Iris pigment epithelial cell (primary cell): ENCODE measurements at places on chromosomes 12 and 14.

- no peak for DNase-seq
Observed at GRCh38 chr14:71454513-71455332, 477.5 kb upstream of the RGS6 start.

DNA sequence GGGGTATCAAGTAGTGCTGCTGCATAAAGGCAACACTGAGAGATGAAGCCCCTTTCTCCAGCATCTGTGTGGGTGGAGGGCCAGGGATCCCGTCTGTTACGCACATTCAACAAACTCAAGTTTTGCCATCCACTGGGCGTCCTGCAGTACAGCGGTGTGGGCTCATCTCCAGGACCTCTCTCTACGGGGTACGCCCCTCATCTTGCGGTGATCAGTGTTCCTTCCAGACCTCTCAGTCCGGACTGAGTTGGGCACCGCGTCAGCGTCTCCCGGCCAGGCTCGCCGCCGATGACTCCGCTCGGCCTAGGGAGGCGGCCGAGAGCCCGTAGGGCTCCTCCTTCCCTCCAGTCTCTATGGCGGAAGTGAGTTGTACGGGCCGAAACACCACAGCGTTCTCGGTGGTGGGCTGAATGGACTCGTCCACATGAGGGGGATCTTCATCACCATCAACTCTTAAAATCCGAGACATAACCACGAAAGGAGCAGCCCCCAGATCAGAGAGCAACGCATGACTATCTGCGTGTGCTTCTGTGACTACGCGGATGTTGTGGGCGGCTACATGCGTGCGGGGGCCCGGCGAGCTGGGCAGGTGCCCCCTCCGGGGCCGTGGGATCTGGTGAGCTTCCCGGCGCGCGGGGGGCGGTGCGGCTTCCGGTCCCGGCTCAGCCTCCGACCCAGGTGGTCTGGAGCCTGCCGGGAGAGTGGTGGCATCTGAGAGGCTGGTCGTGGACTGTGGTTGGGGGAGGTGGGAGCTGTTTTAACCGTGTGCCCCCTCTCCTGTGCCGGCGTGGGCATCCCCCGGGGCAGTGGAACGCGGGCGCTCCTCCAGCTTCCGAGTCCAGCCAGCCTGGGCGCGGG lies at the start of gene ATG101:
ATG101 (plus strand) TSS at position 652 of the 858 bp plus-strand sequence. CDS start 3,673 bp downstream, outside the sequence.
- DNase-seq: peak; percentile 97

GRCh38 chr14:71647086-71647784 lies 285.0 kb upstream of the RGS6 start:
- DNase-seq: peak; percentile 37

DNA sequence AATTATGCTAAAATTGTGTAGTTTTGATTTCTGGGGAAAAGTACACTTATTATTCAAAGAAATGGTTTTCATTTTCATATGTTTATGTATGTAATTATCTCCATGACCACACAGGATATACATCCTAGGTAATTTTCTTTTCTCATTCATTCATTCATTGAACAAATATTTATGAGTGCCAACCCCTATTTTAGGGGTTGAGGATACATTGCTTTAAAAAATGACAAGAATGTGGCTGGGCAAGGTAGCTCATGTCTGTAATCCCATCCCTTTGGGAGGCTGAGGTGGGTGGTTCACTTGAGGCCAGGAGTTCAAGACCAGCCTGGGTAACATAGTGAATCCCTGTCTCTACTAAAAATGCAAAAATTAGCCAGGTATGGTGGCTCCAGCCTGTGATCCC lies 40.9 kb downstream of the SGPP1 start:
- no peak for DNase-seq

DNA sequence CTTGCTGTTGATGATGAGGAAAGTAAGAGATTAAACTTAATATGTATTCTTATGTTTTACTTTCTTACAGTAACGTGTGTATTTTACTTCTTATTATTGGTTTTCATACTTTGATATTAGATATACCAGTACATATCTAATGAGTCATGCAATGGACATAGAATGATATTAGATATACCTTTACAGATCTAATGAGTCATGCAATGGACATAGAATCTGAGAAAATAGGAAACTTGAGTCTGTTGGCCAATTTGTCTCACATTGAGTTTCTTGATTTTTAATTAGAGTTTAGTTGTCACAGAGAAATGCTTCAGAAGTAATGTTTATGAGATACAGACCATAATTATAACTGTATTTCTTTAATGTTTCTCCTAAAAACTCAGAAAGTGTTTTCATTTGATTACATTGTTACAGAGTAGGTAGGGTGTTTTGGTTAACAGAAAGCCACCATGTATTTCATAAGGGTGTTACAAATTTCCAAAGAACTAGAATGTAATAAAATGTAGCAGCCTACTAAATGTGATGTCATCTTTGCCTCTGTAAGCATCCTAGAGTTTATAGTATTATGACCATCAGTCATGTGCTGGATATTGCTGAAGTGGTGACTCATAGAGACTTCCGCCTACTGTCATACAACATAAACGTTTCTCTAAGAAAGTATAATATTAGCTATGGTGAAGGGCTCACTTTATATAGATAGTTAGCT lies 3.0 kb downstream of the GAS2L3 start:
- DNase-seq: peak; percentile 93

DNA sequence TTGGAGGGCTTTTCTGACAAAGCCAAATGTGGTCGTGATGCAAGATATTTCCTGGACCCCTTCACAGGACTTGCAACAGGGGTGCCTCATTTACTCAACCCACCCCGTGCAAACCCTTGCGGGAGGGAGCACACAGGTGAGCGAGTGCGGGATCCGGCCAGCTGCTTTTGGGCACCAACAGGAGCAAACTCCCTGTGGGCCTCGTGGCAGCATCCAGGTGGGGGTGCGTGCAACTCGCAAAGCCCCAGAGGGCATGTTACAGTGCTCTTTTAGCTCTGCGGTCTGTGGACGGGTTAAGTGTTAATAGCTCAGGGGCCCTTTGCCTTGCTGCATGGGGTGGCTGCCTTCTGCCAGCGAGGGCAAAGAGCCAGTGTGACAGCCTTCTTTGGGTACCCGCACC lies 707.6 kb upstream of the MDGA2 start:
- DNase-seq: no peak

GRCh38 chr12:68565391-68565903 lies 45.3 kb upstream of the RAP1B start:
- DNase-seq: peak; percentile 93

GRCh38 chr12:51323966-51324895 lies at the start of gene BIN2:
TSS of gene BIN2 (minus strand) at chr12:51324174. CDS start at chr12:51324102, 72 bp downstream.
- DNase-seq: no peak

GRCh38 chr14:100067481-100067880 lies 2.3 kb downstream of the EVL start:
- no peak for DNase-seq

- no peak for DNase-seq
Observed at GRCh38 chr12:125387206-125387605, 322.0 kb downstream of the AACS start.

GRCh38 chr12:2539938-2540337 lies 254.8 kb upstream of the FKBP4 start:
- DNase-seq: no peak

GRCh38 chr14:66395300-66395699 lies 90.9 kb upstream of the CCDC196 start:
- no peak for DNase-seq

GRCh38 chr12:107329569-107330324 lies 236.4 kb upstream of the CRY1 start:
- DNase-seq: peak; percentile 89

- DNase-seq: no peak
Observed at GRCh38 chr14:51431741-51432140, 191.7 kb downstream of the TMX1 start.

- DNase-seq: no peak
Observed at GRCh38 chr12:94190623-94191022, 42.2 kb downstream of the PLXNC1 start.

DNA sequence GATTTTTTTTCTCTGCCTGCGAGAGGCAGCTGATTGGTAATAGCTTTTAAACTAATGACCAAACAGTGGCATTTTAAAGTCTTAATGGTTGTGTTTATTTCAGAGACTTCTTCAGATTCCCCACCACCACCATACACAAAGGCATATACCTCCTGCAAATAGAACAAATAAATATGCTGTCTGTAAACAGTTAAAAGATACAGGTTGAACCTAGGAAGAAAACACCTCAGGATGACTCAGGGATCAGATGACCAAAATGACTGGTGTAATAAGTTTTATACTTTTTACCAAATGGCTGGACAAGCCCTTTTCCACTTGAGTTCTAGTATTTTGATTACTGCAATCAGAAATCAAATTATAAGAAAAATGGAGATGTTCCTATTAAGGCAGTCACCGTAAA lies 364.1 kb downstream of the PAWR start:
- DNase-seq: peak; percentile 3

DNA sequence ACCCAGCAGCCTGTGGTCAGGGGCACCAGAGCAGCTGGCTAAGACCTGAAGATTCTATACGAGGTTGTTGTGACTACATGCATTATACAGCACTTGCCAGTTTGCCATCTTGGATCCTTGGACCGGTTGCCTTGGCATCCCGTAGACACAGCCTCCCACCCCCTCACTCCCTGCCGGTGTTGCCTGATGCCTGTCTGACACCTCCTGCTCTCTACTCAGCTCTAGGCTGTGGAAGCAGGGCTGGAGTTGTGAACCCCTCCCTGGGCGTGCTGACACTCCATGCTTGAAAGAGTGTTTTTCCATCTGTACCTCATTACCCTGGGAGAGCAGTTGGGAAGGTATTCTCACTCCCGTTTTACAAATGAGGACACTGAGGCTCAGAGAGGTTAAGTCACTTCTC lies 2.5 kb downstream of the CHGA start:
- no peak for DNase-seq

DNA sequence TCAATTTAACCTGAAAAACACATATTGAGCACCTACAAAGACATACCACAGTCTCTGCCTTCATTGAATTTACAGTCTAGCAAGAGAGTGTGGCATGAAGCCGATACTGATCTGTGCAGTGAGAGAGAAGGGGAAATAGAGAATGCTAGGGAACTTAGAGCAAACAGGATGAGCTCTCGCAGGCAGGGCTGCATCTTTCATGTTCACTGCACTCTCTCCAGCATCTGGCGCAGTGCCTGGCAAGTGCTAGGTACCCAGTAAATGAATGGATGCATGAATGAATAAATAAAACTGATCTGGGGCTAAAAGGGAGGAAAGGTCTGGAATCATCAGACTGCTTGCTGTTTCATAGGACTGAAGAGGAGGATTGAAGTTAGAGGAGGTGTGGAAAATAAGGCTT lies 256.5 kb upstream of the NPAS3 start:
- no peak for DNase-seq

- DNase-seq: peak; percentile 78
Observed at GRCh38 chr12:27178723-27179399, 65.2 kb upstream of the STK38L start.

DNA sequence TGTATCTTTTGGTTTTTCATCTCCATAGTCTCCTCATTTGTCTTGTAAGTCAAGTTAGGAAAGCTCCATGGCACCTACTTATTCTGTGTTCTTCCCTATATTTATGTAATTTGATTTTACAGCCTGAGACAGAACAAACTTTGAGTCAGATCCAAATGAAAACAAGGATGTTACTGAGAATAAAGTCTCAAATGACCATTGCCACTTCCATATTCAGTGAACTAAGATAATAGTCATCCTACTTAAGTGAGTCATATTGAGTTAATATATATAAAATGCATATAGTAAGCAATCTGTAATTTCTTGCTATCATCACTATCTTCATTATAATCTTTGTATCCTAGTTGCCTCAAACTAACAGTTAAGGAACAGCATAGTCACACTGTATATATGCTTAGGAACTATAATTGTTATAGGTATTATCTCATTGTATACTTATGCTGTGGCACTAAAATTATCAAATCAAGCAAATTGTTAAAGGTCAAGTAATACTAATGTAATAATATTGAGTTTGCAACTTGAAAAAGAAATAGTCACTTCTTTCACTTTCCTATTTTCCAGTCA lies 30.8 kb downstream of the TMTC3 start:
- DNase-seq: peak; percentile 13

DNA sequence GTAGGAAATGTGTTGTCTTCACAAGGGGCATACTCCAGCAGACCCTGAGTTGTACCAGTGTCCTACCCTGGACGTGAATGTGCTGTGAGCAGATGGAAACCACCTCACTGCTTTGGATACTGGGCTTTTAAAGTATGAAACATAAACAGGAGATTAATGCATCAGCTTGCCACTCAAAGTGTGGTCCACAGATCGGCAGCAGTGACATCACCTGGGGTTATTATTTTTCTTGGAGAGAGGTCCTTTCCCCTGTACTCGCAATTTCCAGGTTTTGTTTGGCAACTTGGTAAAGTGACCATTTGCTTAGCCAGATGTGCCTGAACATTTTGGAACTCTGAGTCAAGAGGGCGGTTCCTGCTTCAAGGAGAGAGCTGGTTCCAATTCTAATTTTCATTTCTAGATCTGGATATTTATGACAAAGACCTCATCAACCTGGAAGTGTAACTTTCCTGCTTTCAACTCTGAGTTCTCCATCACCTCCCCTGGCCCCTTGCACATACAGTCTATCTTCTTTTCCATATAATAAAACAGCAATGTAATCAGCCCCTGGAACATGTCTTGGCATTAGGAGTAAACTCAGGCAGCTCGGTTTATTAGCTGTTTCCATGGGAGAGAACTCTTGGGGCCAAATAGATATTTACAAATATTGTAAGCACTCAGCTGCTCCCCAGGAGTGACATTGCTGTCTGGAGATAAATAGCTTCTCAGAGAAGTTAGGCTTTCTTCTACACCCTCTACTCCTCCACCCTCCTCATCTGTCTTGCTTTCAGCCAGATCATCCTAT lies 237.0 kb upstream of the TBX3 start:
- DNase-seq: no peak

GRCh38 chr12:89694542-89694941 lies 14.1 kb downstream of the ATP2B1 start:
- no peak for DNase-seq

- peak; percentile 36 for DNase-seq
Observed at GRCh38 chr12:24113701-24114100, 164.2 kb upstream of the SOX5 start.

- DNase-seq: peak; percentile 15
Observed at GRCh38 chr14:95361373-95362137, 41.8 kb upstream of the CLMN start.

DNA sequence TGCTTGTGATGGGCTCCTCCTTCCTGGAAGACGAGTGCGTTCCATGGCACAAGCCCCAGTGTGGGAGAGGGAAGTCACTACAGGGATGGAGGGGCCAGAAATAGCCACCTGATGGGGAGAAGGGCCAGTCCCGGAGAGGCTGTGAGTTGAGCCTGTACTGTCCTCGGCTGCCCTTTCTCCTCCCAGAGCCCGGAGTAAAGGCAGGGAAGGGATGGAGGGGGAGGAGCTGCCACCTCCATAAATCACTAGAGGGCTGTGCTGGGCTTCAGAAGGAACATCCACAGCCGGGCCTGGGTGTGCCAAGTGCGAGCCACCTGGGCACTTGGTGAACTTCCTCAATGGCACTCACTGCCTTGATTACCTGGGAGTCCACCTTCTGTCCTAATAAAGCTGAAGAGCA lies 110.1 kb downstream of the RBM19 start:
- no peak for DNase-seq

- DNase-seq: no peak
Observed at GRCh38 chr12:93292213-93292612, 85.5 kb upstream of the NUDT4 start.

DNA sequence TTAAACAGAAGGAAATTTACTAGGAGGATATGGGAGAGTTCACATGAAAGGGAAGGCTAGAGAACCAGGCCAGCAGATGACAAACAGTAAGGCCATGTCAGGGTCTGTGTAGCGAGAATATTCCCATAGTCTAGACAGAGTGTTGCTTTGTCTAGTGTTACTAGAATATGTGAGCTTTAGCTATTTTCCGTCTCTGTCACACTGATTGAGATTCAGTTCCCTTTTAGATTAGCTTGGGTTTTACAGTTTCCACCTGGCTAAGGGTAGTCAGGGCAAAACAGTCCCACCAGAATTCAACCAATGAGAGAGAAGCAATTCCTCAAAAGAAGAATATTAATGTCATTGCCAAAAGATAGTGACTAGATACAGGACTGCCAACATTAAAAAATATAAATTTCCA lies 82.8 kb upstream of the MDM1 start:
- DNase-seq: no peak
